Kidney glomerular epithelial cell (primary cell): ENCODE measurements at places on chromosomes 2 and 18.

GRCh38 chr18:76484749-76485387 is 10.2 kb downstream of the ZNF516 start:
- DNase-seq = no peak

DNA sequence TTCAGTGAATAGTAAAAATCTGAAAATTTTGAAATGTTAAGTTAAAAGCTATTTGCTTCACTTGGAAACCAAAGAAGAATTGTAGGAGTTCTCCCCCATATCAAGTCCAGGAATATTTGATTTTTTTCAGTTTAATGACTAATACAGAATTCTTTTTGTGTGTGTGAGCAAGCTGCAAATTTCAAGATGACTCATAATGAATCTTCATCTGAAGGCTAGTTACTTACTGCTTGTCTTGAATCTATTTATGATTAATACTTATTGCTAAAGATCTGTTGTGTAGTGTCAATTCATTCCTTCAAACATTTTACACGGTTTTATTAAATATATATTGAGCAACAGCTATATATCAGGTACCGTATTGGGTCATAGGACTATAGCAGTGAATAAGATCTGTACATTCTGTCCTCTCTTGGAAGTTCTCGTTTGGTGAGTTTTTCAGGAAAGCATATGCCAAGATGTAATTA is 47.8 kb upstream of the CAVIN2 start:
- DNase-seq = peak; percentile 89

DNA sequence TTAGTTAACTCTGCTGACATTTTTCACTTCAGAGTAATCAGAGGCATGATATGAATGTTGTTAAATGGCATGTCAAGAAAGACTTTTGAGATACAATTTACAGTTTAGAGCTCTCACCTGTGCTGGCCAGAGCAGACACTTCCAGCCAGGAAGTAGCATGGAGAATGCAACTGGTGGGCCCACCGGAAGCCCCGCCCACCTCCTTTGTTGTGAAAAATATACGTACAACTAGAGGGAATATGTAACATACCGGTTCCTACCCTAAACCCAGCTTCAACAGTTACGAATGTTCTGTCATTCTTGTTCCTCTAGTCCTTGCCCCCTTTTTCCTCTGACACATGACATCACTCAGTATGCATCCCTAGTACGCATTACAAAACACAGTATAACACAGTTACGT is 70.2 kb upstream of the ITM2C start:
- DNase-seq = peak; percentile 64

DNA sequence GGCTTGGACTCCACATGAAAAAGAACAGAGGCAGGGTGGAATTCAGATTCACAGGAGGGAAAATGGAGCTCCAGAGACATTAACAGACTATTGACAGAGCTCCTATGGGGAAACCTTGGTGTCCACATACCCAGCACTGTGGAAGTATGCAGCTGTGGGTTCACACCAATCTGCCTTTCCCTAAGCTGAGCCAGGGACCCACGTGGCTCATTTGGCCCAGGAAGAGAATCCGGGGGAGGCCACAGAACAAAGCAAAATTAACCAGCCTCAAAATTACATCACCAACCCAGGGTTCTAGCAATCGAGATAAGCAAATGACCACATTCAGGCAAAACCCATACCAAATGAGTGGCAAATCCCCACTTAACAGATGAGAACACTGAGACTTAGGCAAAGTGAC is 105.8 kb upstream of the TWIST2 start:
- DNase-seq = no peak

GRCh38 chr2:64699712-64700111 is 46.0 kb upstream of the SERTAD2 start:
- DNase-seq = no peak

DNA sequence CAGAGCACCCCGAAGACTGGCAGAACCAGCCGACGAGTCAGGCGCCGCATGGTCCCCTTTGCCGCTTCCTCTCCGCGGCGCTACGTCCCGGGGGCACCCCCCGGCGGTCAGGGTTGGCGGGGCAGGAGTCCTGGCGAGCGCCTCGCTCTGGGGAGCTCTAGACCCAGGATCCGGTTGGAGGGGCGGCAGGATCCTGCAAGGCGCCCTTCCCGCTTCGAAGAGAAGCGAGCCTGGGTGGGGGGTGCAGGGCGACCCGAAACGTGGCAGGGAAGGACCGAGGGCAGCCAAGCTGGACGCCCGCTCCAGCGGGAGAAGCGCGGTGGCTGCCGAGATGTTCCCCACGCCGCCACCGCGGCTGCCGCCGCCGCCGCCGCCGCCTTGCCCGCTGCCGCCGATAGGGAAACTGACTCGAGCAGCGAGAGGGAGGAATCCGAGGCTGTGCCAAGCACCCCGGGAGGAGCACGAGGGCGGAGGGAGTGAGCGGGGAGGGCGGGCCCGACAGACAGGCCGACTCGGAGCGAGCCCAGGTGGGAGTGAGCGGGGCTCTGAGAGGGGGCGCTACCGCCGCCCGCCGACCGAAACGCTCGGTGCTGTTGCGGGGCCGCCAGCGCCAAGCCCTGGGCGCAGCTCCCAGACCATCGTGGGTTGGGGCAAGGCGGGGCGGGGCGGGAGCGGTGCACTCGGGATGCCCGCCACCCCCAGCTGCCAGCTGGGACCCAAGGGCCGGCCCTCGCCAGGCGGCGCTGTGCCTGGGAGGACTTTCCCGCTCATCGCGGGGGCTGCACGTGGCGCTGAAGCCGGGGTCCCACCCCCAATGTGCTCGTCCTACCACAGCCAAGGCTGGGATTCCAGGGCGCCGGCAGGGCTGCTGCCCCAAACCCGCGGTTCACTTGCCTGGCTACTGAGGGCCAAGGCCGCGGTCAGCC is at the start of gene GALNT14:
Gene GALNT14, minus strand, starts transcription at position 404 of the 926 bp plus-strand sequence. Its CDS starts 354 bp downstream, at position 50.
- DNase-seq = peak; percentile 69

- DNase-seq = no peak
Observed at GRCh38 chr2:173667014-173667413, 298.2 kb downstream of the SP3 start.

- no peak for DNase-seq
Observed at GRCh38 chr2:175404839-175405238, 223.3 kb upstream of the ATP5MC3 start.

- no peak for DNase-seq
Observed at GRCh38 chr2:33015421-33016142, 68.8 kb downstream of the LTBP1 start.

DNA sequence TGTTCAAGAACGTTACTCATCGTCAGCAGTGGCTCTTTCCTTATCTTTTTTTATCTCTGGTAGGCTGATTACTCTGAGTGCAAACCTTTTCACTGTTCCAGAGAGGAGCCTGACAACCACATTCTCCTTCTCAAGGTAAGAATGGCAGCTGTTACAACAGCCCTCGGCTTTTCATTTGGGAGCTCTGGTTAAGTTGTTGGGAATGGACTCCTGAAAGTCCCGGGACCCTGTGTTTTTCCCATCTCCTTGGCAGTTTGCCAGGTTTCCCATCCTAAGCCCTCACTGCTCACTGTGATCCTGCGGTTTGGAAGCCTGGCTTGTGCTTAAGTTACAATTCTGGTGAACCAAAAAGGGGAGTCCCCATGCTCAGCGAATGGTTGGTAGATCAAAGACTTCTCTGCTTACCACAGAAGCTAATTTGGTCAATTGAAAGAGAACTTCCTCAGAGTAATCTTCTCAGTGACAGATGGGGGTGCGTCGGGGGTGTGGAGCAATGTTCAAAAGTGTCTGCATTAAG is 122.3 kb downstream of the LYPD6B start:
- no peak for DNase-seq

DNA sequence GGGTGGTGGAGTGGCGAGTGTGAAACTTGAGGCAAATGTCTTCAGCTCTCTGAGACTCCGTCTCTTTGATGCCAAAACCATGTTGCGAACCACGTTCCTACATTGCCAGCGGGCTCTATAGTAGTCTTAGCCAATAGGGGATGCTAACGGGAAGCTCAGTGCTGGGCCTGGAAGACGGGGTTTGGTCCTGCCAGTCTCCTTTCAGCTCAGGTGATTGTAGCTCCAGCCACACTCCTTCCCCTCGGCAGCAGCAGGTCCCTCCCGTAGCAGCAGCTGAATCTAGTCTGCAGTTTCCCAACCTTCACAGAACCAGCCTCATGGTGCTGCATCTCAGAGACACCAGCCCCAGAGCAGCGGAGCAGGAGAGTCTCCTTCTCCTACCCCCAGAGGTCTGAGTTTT is 109.7 kb downstream of the TFCP2L1 start:
- DNase-seq = no peak

DNA sequence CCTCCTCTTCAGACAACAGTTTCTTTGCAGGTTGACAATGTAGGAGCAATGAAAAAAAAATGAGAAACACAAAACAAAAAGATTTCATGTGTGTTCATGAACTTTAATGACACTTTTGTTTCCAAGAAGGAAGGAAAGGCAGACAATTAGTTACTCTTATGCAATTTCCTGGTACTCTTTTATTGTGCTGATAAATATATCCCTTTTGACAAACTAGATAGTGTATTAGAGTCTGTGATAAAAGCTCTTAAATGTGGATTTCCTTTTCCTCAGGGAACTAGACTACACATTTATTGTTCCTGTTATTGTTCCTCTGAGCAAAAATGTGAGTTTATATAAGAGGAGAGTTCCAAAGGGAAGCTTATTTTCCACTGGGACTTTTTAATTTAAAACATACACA is 188.7 kb upstream of the NRXN1 start:
- DNase-seq = no peak

- no peak for DNase-seq
Observed at GRCh38 chr18:58856881-58857280, 7.8 kb upstream of the ZNF532 start.

- DNase-seq = no peak
Observed at GRCh38 chr2:156573710-156574109, 137.5 kb downstream of the GPD2 start.

DNA sequence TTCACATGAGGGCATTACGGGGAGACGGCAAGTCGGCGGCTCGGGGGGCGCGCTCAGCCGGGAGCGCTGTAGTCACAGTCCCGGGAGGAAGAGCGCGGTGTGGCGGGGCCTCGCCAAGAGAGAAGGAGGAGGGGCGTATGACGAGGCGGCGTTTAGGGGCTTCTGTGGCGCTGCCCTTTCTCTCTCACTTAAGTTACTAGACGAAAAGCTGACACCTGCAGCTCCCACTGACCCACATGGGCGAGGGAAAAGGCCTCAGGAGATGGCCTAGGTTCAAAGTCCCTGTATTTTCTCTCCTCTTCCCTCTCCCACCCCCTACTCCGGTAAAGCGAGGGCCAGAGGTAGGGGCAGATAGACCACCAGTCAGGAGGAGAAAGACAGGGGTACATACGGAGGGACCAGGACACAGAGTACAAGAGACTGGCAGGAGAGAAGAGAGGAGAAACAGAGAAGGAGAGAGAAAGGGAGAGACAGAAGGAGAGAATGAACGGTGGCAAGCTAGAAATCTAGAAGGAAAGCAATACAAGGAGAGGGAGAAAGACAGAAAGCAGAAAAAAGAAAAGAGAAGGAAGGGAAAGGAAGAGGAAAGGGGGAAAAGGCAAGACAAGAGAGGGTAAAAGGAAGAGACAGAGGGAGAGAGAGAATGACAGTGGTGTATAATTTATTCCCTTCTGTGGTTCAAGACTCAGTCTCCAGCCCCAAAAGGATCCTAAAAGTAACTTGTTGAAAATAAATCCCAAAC is 3.8 kb downstream of the SIX2 start:
- DNase-seq = no peak

GRCh38 chr2:16153754-16154035 is 213.3 kb downstream of the MYCN start:
- no peak for DNase-seq

GRCh38 chr2:17864676-17865075 is 13.8 kb upstream of the KCNS3 start:
- no peak for DNase-seq

DNA sequence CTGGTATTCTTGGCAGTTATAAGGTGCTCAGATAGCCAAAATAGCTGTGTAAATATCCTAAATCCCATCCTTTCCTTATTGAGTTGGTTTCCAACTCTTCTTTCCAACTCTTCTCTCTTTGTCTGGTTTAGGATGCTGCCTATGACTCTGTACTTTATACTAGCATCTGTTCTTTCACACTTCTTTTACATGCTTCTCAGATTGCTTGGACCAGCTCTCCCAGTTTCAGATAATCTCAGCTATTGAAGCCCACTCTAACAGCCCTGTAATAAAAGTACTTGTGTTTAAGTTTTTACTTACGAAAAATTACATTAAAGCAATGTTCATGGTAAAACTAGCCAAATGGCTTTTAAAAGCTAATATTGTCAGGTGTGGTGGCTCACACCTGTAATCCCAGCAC is 14.7 kb upstream of the LHCGR start:
- DNase-seq = no peak

GRCh38 chr18:58235001-58235436 is 191.0 kb downstream of the NEDD4L start:
- no peak for DNase-seq

GRCh38 chr2:226999661-227000060 is 163.8 kb downstream of the RHBDD1 start:
- no peak for DNase-seq

- no peak for DNase-seq
Observed at GRCh38 chr2:16055848-16056580, 115.7 kb downstream of the MYCN start.

- no peak for DNase-seq
Observed at GRCh38 chr2:190716176-190716807, 67.4 kb downstream of the NAB1 start.
